ENCODE measurements at places on chromosomes 2 and 18.

- no peak for DNase-seq
Measured at GRCh38 chr2:240127191-240127750, 8.8 kb downstream of the COPS9 start.

- DNase-seq: no peak
Measured at GRCh38 chr2:166994588-166995336, 106.5 kb downstream of the XIRP2 start.

DNA sequence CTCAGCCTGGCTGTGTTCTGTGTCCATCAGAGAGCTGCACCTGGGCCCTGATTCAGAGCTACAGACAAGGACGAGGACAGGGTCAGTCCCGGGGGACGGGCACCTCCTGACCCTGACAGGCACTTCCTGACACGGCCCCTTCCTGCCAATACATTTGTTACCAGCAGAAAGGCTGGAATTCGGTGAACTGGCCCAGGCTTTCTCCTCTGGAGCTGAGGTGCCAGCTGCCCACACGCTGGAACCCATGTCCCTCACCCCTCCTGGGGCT lies 12.3 kb upstream of the ZNF519 start:
- no peak for DNase-seq

DNA sequence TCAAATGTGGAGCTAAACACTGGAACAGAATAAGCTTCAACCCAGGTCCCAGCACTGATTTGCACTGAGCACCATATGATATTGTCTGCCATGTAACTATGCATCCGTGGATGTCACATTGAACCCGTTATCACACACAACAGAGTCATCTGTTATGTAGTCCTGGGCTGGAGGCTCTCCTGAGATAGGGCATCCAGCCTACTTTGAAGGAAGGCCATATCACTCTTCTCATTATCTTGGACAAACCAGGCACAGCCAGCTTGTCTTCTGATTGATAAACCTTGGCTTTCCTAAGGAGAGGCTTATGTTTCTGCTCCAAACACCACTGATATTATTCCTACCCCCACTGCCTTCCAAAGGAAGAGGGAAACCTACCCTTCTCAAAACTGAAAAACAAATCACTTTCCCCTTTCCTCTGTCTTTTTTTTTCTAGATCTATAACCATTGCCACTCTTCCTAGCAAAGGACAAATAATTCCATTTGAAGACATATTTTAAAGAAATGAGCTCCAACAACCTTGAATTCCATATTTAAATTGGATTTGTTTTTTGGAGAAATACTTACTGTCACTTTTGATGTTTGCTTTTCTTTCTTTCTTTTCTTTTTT lies 16.4 kb downstream of the RSAD2 start:
- no peak for DNase-seq

- no peak for DNase-seq
Measured at GRCh38 chr2:109392816-109393661, 220.7 kb downstream of the SEPTIN10 start.

GRCh38 chr2:235713189-235713588 lies 219.3 kb downstream of the AGAP1 start:
- DNase-seq: no peak

- no peak for DNase-seq
Measured at GRCh38 chr2:13106302-13106701, 389.6 kb downstream of the TRIB2 start.

DNA sequence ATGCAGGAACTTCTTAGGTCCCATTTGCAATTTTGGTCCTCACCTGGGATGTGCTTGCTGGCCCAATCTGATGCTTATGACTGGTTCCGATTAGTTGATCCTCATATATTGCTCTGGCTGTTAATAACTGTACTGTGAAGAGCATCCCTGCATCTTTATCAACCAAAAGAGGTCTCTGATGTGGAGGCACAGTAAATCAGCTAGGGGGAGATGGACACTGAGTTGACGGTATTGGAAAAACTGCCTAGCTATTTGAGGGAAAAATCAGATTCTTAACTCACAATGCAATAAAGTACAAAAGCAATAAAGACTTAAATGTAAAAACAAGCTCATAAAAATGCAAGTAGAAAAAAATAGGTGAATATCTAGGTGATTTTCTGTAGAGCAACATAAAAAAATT lies 188.0 kb upstream of the TCF4 start:
- no peak for DNase-seq

- DNase-seq: no peak
Measured at GRCh38 chr18:44897411-44897810, 216.7 kb downstream of the SETBP1 start.

DNA sequence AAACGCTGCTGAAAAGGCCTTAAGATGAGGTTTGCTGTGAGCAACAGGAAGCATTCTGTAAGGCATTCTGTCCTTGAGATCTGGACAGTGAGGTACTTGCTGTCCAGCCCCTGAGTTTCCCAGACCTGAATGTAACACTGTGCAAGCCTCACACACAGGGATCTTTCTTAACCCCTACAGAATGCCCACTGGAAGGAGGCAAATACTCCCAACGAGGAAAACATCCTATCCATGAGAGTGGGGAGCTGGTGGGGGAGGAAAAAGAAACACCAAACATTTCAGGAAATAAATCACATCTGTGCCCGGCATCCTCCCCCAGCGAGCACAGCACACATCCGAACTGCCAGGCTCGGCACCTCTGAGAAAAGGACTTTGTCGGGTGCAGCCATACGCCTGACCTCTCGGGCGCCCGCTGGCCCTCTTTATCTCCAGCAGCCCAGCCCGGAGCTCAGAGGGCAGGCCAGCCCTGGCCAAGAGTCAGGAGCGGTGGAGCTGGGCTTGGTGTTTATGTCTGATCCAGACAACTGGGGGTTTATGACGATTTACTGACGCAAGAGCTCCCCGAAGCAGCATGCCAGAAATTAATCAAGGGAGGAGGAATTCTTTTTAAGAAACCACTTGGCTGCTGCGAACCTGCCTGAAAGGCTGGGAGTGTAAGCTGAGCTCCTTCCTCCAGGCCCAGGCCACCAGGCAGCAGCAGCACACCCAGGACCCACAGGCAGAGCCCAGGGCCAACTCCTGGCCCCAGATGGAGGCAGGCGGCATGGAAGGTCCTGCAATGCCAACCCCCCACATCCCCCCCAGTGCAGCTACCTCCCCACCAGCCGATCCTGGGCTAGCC lies 72.2 kb downstream of the HDAC4 start:
- DNase-seq: peak; percentile 97

- no peak for DNase-seq
Measured at GRCh38 chr2:148022351-148022750, 1.5 kb downstream of the MBD5 start.

DNA sequence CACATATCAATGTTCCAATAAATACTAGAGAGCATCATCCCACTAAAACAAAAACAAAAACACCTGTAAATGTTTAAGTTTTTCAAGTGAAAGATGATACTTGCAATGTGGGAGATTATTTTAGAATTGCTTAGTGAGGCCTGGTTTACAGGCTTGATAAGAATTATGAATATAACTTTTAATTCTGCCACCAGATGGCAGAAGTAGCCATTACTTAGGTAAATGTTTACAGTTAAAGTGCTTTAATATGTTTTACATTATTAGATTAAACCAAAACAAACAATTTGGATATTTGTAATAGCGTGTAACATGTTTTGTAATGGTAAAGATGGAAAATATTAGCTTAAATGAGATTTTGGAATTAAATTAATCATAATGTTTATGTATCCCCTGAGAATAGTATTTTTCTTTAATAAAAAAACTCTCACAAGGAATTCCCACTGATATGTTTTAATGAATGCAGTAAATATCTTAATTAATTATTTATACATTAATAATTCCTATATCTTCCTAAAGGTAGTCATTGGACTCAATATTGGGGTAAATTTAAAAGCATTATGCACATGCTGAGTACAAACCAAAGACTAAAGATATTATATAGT lies 522.0 kb downstream of the SPAG16 start:
- peak; percentile 61 for DNase-seq

GRCh38 chr2:24164416-24164973 lies 10.4 kb upstream of the FAM228A start:
- no peak for DNase-seq

DNA sequence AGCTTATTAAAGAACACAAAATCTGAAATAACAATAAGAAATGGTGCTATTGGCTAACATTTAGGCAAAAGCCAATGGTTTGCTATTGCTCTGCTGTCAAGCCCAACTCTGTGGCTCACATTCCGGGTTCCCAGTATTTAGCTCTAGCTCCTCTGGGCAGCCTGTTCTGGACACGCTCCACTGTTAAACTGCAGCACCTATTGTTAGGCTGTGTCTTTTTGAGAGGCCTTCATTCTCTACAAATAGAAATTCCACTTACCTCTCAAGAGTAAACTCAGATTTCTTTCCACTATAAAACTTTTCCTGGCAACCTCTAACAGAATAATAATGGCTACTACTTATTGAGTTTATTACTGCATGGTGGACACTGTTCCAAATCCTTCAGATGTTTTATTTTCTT lies 3.7 kb upstream of the KLHL14 start:
- DNase-seq: no peak

All from fibroblast of gingiva (primary cell).